DMS153 (cell line): ENCODE measurements at places on chromosomes 7 and 10.

DNA sequence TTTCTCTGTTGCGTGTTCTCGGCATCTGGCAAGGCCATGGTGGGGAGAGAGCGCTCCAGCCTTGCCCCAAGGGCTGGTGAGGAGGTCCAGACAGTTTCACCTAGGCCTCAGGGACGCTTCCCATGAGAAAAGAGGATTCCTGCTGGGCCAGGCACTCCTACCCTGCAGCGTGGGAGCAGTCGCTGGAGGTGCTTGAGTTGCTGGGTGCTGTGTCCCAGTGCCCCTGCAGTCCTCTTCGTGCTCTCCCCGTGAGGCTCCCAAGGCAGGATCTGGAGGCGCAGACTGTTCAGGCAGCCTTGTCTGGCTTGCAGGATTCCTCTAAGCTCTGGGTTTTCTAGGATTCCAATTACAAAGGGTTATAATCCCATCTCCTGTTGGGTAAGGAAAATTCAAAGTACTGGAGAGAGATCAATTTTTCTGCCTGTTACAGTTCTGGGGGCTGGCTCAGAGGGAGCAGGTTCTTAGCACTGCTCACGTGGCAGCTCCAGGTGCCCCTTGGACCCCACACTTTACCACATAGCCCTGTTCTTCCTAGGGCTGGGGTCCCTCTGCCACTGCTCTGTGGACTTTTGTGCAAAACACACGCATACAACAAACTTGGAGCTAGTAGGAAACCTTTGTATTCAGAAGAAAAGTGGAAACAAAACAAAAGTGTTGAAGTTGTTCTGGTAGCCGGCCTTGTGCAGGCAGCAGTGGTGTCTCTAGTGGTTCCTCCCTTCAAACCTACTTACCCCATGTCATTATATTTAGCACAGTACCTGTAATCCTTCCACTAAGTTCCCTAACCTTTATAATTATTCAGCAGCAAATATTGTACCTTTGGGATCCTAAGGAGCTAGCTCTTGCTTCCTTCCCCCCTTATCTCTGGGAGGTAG is 60.5 kb downstream of the CCNY start:
- DNase-seq, result no peak

DNA sequence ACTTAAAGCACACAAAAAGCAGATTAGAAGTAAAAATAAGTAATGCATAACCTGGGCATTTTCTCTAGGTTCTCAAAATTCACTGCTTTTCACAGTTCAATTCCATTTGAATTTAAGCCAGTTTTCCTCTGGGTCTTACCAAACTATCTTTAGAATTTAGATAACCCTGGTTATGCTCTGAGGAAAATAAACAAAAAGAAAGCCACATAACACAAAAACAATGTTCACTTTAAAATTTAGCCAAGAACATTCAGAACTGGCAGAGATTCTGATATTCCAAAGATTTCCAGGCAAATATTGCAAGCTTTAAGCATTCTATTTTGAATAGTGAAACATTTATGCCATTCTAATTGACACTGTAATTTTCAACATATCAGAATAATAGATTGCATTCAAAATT is 50.7 kb upstream of the PRKG1 start:
- DNase-seq, result no peak

DNA sequence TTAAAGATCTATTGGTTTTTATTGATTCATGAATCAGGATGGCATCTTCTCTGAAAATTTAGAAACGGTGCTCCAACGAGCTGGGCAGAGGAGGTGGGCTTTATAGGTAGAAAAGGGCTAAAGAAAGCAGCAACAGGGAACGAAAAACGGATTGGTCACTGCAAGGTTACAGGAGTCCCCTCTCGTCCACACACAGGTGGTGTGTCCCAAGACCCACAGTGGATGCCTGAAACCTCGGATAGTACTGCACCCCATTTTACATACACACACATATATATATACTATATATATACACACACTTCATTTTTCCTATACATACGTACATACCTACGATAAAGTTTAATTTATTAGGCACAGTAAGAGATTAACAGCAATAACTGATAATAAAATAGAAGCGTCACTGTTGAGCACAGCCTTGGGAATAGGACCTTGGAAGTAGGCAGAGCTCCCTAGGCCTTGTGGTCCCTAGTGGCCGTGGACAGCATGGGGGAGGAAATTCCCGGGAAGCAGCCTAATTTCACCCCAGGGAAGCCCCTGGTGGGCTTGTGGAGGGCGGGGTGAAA is 737 bp upstream of the NUB1 start:
- no peak for DNase-seq

- DNase-seq, result no peak
Measured at GRCh38 chr7:155164316-155164715, 94.2 kb downstream of the HTR5A start.

DNA sequence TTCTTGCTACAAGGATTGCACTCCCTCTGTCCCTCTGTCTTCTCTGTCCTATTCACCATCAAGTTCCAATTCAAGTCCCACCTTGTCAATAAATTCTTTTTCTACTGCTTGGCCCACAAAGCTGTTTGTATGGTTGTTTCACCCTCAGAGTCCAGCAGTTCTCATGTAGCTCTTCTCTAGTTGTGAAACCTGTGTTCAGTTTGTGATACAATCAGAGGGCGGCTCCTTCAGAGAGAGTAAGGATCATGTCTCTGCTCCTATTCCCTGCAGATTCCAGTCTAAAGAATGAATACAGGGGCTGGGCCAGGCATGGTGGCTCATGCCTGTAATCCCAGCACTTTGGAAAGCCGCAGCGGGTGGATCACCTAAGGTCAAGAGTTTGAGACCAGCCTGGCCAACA is 126.6 kb upstream of the BET1 start:
- no peak for DNase-seq

DNA sequence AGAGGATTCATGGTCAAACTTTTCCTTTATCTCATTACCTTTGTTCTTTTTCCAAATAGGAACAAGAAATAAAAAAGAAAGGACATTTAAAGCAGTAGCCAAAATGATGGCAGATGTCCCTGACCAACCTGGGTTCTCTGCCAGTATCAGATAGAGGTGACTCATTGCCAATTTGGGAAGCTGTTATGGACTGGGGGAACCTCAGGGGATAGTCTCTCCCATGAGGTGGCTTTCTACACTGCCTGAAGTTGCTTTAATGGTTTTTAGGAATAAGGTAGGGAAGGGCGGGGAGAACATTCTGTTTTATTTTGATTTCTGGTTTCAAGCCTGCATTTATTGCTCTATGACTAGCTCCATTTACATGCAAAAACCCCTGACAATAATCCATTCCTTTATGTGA is 457.9 kb upstream of the TPK1 start:
- DNase-seq, result no peak

DNA sequence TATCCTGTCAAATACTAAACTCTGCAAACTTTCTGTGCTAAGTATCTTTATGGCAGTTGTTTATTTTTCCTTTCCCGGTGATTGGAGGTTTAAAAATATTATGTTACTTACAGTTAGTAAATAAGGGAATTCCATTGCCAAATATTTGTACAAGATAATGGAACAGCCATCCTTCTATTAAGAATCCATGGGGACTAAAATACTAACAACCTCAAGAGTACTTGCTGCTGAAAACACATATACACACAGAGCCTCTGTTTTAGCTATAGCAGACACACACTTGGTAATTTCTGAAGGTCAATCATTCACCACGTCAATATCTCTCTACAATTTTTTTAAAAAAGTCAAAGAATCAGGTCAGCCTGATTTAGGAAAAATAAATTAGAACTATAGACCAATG is 32.4 kb downstream of the TSPAN12 start:
- DNase-seq, result peak; percentile 52

GRCh38 chr10:90871766-90872647 is at the start of gene RPP30:
Gene RPP30, plus strand, starts transcription at chr10:90871974. Its CDS starts 13 bp downstream, at chr10:90871987.
- DNase-seq, result peak; percentile 48

- DNase-seq, result no peak
Measured at GRCh38 chr7:122525355-122525754, 173.6 kb downstream of the RNF133 start.

- no peak for DNase-seq
Measured at GRCh38 chr7:98000356-98000755, 10.4 kb upstream of the OCM2 start.

DNA sequence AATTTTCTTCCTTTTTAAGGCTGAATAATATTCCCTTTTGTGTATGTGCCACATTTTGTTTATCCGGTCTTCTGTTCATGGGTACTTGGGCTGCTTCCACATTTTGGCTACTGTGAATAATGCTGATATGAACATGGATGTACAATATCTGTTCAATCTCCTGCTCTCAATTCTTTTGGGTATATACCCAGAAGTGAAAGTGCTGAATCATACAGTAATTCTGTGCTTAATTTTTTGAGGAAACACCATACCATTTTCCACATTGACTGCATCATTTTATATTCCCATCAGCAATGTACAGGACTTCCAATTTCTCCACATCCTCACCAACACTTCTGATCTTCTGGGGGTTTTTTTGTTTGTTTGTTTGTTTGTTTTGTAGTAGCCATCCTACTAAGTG is 135.0 kb upstream of the INHBA start:
- DNase-seq, result no peak

- DNase-seq, result no peak
Measured at GRCh38 chr7:155804897-155805825, 7.1 kb downstream of the SHH start.

DNA sequence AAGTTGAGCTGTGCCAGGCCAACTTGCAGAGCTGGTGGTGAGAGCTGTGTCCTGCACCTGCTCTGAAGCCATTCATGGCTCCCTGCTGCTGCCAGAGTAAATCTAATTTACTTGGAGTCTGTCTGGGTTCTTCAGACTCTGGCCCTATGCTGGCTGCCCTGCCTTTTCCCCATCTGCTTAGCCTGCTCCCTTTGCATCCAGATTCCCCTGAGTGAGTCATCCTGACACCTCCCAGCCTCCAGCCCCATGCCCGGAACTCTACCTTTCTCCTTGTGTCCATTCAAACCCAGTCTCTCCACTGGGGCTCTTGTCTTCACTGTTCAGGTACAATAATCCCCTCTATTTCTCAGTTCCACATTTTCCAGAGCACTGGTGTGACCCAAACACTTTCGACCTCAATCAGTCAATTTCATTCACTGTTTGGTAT is 434.4 kb upstream of the ZMIZ1 start:
- no peak for DNase-seq
